ENCODE measurements at places on chromosomes 5 and 9.
A peak's percentile ranks its signal among the peaks of the same experiment; 100 is the strongest.

DNA sequence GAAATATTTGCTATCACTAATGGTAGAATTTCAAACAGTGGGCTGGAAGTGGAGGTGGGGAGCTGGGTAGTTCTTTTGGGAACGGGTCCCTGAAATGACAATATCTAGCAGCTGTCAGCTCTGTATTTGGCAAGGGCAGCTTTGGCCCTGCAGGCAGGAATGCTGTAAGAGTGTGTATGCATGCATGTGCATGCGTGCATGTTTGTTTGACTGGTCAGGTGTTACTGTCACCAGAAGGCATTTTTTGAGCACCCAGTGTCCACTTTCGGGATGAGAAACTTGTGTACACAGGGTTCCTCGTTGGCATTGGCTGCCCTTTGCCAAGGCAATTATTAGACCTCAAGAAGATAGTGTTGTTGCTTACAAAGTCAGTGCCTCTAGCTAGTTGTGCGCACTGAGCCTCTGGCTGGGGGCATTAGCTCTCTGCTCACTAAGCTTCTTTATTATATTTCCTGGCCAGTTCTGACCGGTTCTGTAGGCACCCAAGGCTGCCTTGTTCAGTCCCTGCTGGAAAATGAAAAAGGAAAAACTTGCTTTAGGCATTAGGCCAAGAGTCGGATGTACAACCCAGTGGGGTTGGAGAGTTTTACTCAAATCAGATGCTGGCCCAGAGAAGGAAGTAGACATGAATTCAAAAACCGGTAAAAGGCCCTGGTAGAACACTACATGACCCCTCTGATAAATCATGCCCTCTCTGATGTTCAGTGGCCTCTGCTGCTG, 2.0 kb downstream of the CYFIP2 start:
- peak; percentile 15 for DNase-seq

GRCh38 chr9:120934281-120934680, 7.7 kb upstream of the TRAF1 start:
- no peak for DNase-seq

GRCh38 chr5:79258801-79259200, 22.9 kb downstream of the JMY start:
- DNase-seq = no peak

GRCh38 chr5:101390151-101390908, 487.2 kb upstream of the ST8SIA4 start:
- peak; percentile 85 for DNase-seq

DNA sequence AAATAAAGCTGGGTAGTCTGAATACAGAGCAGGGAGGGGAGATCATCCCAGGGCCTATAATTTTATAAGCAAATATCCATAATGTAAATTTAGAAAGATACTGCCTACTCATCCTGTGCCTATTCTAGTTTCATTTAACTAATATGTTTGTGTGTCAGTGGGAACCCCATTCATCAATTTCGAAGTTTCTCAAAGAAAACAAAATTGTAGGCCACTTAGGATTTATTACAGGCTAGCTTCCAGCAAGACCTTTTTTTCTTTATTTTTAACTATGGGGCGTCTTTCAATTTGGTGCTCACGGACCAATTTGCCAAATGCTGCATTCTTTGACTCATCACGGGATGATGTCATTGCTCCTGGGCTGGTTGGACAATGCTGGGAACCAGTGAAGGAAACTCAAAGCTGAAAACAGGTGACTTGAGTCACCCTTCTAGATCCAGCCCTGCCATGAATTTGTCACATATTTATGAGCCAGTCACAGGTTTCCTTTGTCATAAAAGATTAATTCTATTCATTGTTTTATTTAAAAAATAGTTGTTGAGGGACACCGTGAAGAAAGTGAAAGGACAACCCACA, 13.4 kb downstream of the PCSK5 start:
- peak; percentile 86 for DNase-seq

DNA sequence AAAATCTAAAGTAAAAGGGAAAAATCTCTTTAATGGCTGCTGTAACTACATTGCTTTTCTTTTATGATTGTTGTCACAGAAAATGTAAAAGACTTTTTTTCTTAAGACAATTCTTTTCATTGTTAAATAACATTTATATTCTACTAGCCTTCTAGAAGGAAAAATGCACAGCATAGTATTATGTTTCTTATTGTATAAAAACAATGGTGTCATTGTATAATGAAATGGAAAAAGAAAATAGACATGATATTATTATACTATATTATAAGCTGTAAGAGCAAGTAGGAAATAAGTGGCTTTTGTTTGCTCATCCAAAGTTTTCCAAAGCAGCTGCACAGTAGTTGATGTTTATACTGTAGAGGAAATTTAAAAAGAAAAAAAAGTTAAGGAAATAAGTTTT, 1021.7 kb downstream of the EFNA5 start:
- DNase-seq = no peak

DNA sequence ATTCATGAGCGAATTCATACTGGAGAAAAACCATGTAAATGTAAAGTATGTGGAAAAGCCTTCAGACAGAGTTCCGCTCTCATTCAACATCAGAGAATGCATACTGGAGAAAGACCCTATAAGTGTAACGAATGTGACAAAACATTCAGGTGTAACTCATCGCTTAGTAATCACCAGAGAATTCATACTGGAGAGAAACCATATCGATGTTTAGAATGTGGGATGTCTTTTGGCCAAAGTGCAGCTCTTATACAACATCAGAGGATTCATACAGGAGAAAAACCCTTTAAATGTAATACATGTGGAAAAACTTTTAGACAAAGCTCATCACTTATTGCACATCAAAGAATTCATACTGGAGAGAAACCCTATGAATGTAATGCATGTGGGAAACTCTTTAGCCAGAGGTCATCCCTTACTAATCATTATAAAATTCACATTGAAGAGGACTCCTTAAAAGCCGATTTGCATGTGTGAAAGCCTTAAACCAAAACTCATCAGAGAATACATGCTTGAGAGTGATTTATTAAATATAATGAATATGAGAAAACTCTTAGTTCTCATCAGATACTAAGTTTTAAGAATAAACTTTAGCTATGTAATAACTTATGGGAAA, 11.8 kb upstream of the ZFP2 start:
- no peak for DNase-seq

DNA sequence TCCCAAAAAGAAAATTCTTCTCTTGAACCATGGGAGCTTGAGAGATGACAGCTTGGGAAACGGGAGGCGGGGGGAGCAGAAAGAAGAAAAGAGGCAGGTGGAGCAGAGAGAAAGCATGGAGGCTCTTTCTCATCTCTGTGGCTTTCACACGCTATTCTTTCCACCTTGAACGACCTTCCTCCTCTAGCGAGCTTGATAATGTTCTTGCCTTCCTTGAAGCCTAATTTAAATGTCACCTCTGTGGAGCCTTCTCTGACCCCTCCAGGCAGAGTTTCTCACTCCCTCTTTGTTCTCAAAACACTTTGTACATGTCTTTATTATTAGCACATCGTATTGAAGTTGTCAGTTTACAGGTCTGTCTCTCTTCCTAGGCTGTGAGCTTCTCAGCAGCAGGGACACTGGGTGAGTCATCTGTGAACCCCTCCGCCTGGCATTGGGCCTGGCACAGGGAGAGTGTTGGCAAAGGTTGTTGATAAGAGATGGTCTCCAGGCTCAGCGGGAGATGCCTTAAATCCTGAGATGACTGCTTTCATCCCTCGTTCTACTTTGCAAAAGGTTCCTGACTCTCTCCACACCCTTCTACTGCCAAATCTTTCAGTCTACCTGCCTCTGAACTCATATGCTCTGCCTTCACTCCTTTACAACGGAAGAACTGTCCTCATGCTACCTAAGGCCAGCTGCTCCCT, 14.1 kb upstream of the STRBP start:
- DNase-seq = peak; percentile 69

DNA sequence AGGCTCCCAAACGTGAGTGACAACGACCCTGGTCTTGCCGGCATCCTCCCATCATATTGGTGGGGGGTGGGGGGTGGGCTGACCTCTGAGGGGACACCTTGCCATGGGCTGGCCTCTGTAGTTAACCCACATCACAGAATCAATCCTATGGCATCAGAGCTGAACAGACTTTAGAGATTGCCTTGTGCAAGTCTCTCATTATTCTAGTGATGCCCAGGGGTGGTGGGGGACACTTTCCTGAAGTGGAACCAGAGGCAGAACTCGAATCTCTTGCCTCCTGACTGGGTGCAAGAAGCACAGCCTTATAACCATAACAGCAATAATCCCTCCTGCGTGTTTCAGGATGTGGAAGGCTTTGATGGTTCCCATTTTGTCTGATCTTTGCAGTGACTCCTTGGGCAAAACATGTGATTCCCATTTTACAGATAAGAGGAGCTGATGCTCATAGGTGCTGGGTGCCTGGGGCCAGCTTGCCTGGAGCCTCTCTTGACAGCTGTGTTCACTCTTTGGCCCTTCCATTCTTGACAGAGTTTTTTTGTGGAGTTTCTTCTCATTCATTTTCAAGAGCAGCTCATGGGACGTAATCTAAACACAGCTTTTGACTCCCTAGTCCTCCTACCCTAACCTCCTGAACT, 18.6 kb upstream of the PITX1 start:
- DNase-seq = no peak

- no peak for DNase-seq
Measured at GRCh38 chr5:154193701-154194121, 3.2 kb downstream of the GALNT10 start.

DNA sequence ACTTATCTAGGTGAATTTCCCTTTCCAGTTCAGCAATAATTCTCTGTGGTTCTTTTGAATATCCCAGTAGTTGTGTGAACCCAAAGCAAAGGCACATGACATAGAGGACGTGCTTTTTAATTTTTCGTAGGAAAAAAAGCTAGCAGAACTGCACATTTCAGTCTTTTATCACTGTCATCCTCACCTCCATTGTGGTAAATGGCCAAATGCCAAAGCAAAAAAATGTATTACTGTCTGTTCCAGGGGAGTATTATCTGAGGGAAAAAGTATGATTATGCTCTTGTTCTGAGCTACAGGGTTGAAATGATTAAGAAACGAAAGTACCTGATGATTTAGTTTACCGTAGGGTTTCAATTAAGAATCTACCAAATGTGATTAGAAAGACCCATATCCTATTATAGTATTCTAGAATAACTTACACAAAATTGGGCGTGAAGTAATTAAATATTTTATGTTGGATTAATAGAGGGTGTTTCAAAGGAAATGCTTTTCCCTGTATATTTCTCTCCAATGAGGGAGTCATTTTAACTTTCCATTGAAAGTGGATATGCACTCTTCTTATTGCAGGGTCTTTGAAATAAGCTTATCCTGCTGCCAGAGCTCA, 62.7 kb downstream of the CAVIN4 start:
- DNase-seq = no peak

GRCh38 chr5:149790276-149790675, 60.2 kb downstream of the PPARGC1B start:
- no peak for DNase-seq

DNA sequence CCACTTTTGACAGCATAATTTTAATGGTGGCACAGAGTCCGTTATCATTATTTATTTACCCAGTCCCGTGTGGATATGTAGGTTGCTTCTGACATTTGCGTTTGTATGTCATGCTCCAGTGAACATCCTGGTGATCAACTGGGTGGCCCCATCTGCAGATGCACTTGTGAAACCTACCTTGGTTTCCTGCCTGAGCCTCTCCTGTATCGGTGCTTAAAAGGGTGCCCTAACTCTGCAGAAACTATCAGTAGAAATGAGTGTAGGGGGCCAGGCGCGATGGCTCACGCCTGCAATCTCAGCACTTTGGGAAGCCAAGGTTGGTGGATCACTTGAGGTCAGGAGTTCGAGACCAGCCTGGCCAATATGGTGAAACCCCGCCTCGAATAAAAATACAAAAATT, 92.1 kb upstream of the IER5L start:
- DNase-seq = no peak

DNA sequence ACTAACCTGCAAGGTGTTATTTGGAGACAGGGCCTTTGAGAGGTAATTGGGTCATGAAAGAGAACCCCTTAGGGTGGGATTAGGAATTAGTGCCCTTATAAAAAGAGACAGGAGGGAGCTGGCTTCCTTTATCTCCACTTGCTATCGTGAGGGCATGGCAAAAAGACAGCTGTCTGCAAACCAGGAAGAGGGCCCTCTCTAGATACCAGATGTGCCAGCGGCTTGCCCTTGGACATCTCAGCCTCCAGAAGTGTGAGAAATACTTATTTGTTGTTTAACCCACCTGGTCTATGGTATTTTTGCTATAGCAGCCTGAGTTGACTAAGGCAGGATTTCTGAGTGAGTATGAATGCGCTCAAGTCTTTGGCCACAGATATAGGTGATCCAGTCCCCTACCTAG, 978 bp upstream of the RGS14 start:
- DNase-seq = no peak

GRCh38 chr5:134887593-134888159, 13.5 kb downstream of the TXNDC15 start:
- no peak for DNase-seq

- DNase-seq = peak; percentile 11
Measured at GRCh38 chr5:161889971-161890370, 42.1 kb downstream of the GABRA1 start.

DNA sequence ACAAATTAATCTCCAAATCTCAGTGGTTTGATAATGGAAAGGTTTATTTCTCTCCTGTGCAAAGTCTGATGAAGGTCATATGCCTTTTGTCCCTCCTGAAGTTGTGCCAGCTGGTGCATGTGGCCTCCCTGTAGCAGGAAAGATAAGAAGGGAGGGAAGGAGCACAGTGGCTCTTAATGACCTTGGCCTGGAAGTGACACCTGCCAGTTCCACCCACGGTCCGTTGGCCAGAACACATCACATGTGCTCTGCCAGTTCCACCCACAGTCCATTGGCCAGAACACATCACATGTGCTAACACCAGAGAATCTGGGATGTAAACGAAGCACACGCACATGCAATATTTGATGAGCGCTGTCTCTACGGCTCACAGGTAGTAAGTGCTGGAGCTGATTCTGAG, 130.9 kb downstream of the DOCK2 start:
- DNase-seq = no peak

DNA sequence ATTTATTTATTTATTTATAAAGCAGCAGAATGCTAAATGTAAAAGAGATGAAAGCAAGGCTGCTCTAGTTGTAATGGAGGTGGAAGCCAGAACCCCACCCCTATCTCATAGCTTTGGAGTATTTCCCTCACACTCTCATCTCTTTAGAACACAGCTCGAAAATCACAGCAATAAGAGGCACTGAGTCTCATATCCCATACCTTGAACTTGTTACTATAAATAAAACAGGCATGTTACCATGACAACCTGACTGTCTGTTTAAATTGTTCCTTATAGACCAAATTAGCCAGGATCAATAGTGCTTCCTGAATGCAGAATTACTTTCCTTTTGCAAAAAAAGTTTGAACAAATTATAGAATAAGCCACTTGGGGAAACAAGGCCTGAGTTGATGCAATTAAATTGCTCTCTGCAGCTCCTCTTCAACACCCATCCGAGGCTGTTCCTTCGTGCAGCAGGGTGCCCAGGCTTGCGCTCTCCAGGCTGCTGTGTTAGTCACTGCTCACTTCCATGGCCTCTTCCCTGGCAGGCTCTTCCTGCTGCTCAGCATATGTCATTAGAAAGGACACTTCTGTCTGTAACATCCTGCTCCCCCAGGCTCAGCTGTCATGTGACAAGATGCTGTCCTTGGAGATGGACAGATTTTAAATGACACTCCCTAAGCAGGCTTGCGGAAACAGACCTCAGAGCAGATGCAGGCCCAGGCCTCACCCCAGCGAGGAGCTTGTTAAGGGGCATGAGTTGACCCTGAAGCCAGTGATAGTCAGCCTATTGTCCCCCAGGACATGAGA, 120.2 kb downstream of the CARTPT start:
- DNase-seq = no peak
